ENCODE measurements at places on chromosomes 3 and 15.

DNA sequence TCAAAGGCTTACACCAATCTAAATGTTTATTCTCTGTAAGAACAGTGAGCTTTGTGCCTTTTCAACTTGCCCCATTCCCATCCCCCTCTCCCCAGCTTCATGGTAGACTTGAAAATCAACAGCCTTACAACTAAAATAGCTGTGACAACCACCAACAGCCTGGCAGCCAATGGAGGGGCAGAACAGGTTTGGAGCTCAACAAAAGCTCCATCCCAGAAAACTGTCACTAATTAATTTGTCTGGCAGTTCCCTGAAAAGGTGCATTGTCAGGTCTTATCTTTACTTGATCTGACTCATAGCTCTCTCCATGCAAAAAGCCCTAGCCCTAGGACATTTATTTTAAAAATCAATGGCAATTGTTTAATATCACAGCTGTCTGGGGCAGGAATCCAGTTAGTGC, 22.6 kb downstream of the MTHFS start:
- no peak for DNase-seq

GRCh38 chr15:35481992-35482391, 64.0 kb downstream of the DPH6 start:
- peak; percentile 14 for DNase-seq

GRCh38 chr3:159645874-159646273, 342.8 kb upstream of the IL12A start:
- DNase-seq: no peak

GRCh38 chr3:32384938-32385337, 6.7 kb upstream of the CMTM7 start:
- DNase-seq: no peak

GRCh38 chr15:90154861-90155626, 46.1 kb upstream of the SEMA4B start:
- DNase-seq: peak; percentile 62

- DNase-seq: peak; percentile 66
Measured at GRCh38 chr3:38479431-38480092, 16.6 kb upstream of the EXOG start.

DNA sequence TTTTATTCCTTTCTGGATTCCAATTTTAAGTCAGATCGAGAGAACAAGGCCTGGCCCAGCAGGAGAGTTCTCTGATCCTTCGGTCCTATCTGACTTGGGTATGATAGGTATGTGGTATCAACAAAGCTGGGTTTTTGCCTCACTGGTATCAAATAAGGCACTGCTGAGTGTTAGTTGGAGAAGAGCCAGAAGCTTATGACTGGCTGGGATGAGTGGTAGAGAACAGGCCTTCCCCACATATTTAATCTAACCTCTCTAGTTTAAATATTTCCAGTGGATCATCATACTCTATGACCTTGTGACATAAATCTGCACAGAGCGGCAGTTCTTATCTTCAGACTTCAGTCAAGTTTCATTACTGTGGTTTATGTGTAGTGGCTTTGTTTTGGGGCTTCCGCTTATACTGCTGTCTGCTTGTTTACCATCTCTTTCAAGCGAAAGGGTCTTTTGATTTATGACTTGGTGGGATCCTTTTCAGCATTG, 164.5 kb downstream of the PTPRG start:
- no peak for DNase-seq

DNA sequence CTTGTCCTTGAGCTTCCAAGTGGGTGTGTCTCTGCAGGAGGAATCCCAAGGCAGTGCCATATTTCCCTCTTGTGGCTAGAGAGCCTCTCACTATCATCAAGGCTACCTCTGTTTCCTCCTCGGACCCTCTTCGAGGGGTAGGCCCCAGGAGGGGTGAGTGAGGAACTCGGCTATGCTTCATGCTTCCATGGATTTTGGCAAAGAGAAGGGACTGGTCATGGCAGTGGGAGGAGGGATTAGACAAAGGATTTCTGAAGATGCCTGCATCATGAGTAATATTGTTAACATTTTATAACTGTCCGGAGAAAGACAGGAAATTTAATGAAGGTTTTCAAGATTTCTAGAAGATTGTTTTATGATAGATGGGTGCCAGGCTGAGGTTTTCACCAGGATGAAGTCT, 241.5 kb downstream of the CLSTN2 start:
- no peak for DNase-seq

GRCh38 chr15:86164232-86164898, 84.7 kb downstream of the AGBL1 start:
- no peak for DNase-seq

DNA sequence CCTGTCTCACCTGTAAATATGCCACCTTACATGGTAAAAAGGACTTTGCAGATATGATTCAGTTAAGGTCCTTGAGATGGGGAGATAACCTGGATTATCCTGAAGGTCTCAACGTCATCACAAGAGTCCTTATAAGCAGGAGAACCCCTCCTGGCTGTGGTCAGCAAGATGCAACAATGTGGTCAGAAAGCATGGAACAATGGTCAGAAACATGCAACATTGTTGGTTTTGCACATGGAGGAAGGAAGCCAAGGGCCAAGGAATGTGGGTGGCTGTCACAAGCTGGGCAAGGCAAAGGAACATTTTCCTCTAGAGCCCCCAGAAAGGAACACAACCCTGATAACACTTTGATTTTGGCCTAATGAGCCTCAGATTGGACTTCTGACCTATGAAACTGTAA, 9.4 kb upstream of the SUMF1 start:
- DNase-seq: no peak

GRCh38 chr3:138692152-138692551, 83.6 kb downstream of the FAIM start:
- DNase-seq: no peak

DNA sequence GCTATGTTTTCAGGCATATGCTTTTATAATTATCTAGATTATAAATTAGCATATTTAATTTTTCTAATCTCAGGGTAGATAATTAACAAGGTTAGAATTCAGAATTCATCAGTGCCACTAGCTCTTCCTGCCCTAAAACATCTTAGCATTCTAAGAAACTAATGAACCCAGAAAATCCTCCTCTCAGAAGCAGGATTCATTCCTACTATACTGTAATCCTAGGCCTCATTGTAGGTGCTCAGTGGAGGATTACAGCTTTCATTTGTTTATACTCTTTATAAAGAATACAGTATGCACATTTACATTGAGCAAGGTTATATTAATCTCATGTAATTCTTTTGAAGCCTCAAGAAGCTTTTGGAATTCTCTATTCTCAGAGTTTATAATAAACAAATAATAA, 20.9 kb downstream of the ACAD11 start:
- DNase-seq: no peak

GRCh38 chr3:46974421-46975171, 1.9 kb downstream of the CCDC12 start:
- no peak for DNase-seq

GRCh38 chr15:47691882-47692281, 25.4 kb upstream of the SEMA6D start:
- no peak for DNase-seq

DNA sequence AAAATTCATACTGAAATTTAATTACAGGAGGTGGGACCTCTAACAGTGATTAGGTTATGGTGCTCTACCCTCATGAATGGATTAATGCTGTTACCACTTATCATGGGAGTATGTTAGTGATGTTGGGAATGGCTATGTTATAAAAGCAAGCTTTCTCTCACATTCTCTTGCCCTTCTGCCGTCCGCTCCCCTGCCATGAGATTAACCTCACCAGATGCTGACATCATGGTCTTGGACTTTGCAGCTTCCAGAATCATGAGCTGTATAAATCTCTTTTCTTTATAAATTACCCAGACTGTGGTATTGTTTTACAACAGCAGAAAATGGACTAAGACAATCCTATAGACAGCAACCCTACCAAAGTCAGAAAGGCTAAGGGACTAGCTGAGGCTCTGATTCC, 884.8 kb downstream of the FHIT start:
- DNase-seq: no peak

DNA sequence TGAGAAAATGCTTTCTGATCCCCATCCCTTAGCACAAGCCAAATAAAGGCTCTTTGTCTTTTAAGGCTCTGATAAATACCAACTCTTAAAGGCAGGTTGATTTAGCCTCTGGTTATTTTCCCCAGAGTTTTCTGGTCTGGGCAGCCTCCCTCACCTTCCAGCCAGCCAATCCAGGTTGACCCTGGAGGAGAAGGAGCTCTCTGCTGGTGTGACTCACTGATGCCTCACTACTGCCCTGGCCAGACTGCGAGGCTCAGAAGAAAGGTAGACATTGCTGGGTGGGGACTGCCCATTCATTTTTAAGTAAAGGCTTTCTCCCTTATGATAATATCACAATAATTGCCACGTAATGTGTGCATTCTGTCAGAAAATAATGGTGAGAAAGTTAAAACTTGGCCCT, 37.1 kb downstream of the SLCO3A1 start:
- peak; percentile 42 for DNase-seq

DNA sequence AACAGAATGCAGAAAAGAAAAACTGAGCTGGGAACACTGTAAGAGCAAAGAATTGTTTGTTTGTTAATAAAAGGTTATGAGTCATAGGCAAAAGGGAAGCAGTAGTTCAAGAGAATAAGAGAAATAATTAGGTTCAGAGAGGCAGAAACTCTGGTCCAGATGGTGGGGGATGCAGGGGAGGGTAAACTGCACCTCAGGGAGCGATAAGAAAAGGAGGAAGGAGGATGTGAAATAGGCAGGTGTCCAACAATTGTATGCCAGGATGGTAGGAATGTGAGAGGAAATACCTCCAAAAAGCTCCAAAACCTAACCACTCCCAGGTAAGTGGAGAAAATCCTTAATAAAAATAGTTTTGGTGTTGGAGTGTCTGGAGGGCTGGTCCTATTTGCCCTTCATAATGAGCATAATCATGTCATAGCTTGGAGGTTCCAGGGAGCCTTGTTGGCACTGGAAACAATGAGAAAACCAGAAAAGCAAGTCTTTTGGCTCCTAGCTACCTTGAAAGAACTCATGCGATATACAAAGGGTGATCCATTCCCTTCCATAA, 405.4 kb upstream of the TBL1XR1 start:
- no peak for DNase-seq

DNA sequence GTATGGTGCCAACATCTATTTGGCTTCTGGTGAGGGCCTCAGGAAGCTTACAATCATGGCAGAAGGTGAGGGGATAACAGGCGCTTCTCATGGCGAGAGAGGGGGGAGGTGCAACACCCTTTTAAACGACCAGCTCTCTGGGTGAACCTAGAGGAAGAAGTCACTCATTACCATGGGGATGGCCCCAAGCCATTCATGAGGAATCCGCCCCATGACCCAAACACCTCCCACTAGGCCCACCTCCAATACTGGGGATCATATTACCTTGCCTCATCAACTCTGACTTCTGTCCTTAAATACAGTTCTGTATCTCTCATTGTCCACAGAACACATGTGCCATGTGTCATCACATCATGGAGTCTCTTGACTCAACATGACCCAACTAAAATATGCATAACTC, 37.5 kb upstream of the CLRN1 start:
- DNase-seq: no peak

DNA sequence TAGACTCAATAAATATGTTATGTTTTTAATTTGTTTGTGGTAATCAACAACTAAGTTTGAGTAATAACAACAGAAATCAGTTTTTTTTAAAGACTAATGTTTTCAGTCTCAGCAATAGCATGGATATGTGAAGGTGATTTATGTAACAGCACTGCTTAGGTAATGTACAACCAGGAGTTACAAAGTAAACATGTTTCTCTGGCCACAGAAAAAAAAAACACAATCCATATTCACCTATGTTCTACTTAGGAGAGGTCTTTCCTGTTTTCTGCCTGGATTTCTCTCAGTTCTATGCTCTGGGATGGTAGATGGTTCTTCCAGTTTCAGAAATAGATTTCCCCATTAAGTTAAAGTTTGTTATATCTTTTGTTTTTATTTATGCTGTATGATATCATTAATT, 579.4 kb downstream of the SI start:
- DNase-seq: no peak

DNA sequence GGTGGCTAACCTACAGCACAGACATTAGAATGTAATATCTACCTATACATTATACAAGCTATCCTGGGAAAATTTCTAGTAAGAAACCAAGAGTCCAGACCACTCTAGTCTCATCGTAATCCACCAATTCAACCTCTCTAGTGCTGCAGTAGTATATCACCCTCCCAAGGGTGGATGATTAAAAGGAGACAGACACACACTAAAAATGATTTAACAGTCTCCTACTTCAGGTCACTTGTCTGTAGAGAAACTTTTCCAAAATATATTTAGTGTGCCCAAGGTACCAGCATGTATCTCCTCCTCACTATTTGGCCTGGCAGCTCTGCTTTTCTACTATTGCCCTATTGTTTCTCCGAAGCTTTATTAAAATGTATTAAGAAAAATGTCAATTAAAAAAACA, 45.0 kb downstream of the ZBTB20 start:
- no peak for DNase-seq

DNA sequence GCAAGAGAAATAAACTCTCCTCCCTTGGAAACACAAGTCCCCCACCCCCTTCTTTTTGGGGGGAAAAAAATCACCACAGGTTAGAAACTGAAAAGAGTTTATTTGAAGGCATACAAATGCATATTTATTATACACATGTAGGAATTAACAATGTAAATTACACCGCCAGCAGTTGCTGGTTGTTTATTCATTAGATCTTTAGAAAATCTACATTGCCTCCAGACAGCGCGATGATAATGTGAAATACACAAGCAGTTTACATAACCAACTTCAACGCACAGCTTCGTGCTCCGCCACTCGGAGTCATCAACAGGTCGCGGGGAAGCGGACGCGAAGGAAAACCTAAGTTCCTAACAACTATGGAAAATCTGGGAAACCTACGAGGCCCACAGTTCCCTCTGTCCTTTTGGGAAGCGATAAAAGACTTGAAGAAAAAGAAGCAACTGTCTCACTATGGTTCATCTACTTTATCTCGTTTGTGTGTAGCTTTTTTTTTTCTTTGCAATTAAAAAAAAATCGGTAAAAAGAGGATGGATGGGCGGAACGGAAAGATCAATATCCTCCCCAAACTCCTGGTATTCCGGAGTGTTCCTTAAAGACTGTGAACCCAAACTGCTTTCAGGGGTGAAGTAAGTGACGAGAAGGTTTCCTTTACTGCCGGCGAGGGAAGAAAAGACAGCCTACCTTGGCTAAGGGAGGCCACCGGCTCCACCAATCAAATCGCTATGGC, 8.4 kb upstream of the FOXB1 start:
- DNase-seq: no peak

- no peak for DNase-seq
Measured at GRCh38 chr3:65276551-65276950, 588.8 kb upstream of the ADAMTS9 start.
